ENCODE measurements at places on chromosomes 5 and 9.

DNA sequence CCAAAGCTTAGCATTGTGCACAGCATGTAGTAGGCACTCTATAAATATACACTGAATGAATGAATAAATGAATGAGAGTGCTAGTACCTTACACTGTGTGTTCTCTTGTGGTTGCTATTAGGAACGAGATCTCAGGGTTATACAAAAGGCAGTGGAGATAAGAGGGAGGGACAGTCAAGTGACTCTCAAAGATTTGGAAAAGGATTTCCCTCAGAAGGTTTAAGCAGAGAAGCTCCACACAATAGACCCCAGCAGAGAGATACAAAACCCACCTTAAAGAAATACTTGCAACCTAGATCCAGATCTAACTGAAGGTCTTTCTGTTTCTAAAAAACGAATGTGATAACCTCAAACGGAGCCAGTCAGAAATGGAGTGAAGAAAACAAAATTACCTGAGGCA, 11.8 kb upstream of the EFNA5 start:
- no peak for DNase-seq

GRCh38 chr9:121818016-121818661, 166.7 kb downstream of the DAB2IP start:
- DNase-seq: no peak

DNA sequence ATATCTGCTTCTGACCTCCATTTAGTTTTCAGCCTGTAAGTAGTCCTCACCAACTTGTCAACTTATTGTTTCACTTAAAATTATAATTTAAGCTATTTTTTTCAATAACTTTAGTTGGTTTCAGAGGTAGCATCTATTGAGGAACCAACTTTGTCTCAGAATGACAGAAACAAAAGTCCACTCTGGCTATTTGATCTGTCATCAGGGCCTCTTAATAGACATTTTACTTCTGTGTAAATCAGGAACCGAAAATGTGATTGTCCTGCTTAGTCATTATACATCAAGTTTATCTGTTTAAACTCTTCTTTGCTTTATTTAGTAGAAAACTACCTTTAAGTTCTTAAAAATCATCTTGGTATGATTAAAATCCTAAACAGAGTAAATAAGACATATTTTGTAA, 820.8 kb upstream of the EDIL3 start:
- DNase-seq: no peak

GRCh38 chr5:141495453-141495811, 6.6 kb downstream of the PCDHGC5 start:
- DNase-seq: no peak

GRCh38 chr5:150589862-150590601, 50.4 kb upstream of the SYNPO start:
- peak; percentile 70 for DNase-seq

DNA sequence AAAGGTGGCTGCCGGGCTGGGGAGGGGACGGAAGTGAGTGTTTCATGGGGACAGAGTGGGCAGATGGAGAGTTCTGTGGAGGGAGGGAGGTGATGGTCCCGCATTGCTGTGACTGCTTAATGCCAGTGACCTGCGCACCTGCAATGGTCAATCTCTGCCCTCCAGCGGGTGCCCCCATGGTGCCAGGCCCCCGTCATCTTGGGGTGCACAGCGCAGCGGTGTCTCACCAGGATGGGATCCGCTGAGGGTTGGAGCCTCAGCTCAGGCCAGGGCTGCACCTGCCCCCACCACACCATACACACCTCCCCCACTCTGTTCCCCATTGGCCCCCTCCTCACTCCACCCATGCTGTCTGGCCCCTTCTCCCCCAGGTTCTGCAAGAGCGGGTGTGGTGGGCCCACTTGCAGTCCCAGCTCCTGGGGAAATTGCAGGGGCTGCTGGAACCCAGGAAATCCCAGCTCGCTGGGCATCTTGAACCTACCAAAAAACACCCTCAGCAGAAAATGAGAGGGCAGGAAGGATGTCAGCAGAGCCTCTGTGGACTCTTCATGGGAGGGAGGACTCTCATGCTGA, 12.1 kb upstream of the CAMSAP1 start:
- DNase-seq: no peak

DNA sequence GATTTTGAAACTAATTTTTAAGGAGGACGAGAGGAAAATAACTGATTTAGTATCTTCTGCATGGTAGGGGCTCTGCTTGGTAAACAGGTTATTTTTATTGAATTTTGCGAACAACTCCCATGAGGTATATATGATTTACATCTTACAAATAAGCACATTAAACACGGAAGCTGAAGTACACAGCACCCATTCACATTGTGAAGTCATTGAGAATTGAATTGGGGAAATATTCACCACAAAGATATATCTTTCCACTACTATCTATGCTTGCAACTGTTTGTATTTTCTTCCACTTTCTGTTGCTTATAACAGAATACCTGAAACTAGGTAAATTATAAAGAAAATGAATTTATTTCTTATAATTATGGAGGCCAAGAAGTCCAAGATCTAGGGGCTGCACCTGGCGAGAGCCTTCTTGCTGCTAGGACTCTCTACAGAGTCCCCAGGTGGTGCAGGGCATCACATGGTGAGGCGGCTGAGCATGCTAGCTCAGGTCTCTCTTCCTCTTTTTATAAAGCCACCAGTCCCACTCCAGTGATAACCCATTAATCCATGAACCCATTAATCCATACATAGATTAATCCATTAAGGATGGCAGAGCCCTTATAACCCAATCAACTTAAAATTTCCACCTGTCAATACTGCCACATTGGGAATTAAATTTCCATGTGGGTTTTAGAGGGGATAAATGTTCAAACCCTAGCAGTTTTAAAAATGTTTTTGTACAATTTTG, 79.0 kb upstream of the ZNF608 start:
- no peak for DNase-seq

GRCh38 chr5:68053202-68053601, 162.4 kb upstream of the PIK3R1 start:
- peak; percentile 15 for DNase-seq

DNA sequence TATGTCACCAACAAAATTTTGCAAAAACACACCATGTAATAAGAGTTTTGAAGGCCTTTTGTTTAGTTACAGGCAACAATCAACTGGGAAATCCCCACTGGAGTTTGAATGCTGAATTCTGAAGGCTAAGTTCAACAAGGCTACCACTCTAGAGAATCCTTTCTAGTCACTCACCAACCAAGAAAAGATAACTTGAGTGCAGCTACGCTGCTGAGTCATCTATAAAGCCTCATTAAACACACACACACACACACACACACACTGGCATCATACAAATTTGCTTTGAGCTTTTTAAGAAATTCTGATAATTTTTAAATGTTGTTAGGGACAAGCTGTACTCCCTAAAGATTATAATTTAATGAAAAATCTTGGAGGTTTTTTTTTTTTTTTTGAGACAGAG, 219.6 kb downstream of the DENND1A start:
- peak; percentile 83 for DNase-seq

DNA sequence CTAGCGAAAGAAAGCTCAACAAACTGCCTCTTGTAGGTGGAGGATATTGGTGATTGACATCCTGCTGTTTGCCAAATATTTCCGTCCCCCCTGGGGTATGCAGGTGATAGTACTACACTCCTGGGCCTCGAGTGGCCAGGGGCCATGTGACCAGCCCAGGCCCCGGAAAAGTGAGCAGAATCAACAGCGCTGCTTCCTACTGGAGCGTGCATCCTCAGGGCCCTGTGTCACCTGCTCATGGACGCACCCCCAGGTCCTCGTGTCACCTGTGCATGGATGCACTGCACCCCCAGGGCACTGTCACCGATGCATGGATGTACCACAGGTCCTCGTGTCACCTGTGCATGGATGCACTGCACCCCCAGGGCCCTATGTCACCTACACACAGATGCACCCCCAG, 43.8 kb downstream of the ADAMTS16 start:
- DNase-seq: no peak

DNA sequence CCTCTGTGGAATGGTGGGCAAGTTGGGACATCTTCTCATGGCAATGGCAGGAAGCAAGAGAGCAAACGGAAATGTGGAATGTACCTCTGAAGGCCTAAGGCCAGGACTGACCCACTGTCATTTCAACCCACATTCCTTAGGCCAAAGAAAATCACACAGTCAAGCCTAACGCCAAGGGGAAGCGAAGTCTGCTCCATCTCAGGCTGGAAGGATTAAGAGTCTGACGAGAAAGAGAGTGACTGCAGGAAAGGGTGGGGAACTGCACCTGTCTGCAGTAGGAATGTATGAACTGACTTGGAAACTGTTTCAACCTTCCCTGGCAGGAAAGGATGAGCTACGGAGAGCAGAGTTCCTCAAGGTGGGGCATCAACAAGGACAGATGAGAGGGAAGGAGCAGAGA, 90.2 kb upstream of the TAS2R1 start:
- DNase-seq: no peak

DNA sequence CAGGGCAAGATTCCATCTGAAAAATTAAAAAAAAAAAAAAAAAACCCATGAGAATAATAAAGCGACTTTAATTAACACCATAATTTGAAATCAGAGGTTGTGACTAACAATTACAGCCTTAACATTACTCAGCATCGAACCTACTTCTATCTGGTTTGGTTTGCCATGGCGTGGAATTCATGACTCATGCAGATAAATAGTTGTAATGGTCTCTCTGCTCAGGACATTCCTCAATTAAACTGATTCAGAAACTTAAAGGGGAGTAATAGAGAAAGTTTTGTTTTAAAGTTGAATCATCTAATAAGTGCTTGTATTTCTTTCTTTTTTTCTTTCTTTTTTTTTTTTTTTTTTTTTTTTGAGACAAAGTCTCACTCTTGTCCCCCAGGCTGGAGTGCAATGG, 135.5 kb downstream of the SPATA31D1 start:
- DNase-seq: peak; percentile 89

- DNase-seq: no peak
These were observed 51.2 kb upstream of the FSTL4 start for GRCh38 chr5:133663397-133664054.

DNA sequence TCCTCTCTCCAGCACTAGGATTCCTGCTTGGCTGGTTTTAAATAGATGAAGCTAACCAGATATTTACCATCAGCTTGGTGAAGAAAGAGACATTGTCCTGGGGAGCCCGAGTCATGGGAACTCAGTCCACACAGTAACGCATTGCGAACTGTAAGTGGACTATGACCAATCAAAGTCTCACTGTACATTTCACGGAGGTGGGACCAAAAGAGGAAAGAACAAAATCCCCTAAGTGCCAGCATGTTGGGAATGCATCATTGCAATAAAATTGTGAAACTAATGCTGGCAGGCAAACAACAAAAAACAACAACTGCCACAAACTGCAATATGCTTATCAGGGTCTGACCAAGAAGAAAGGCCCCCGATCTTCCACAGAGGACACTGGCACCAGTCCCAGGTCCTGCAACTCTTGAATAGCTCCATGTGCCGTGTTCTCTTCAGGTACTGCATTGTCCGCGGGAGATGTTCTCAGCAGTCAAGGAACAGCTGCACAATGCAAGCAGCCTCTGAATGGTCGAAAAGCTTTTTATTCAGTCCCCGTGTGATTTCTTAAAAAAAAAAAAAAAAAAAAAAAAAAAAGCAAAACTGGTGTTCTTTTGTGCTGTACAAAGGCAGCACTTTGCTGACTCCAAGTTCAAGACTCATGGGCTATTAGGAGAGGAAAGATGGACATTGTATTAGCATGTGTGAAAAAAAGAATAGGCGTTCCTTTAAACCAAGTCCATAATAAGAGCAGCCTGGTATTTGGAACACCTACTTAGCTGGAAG, 38.1 kb downstream of the SEMA6A start:
- DNase-seq: no peak

DNA sequence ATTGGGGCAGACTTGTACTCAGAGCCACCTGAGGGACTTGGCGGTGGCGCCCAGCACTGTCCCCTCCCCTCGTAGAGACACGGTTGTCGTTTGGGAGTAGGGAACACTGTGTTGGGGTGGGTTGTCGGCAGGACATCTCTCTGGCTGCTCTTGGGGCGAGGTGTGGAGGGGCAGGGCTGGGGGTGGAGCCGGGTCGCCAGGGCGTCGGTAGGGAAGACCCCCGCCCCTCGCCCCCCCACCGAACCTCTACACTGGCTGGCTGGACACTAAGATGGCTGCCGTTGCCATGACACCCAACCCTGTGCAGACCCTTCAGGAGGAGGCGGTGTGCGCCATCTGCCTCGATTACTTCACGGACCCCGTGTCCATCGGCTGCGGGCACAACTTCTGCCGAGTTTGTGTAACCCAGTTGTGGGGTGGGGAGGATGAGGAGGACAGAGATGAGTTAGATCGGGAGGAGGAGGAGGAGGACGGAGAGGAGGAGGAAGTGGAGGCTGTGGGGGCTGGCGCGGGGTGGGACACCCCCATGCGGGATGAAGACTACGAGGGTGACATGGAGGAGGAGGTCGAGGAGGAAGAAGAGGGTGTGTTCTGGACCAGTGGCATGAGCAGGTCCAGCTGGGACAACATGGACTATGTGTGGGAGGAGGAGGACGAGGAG, 778 bp downstream of the TRIM41 start:
- DNase-seq: peak; percentile 40

DNA sequence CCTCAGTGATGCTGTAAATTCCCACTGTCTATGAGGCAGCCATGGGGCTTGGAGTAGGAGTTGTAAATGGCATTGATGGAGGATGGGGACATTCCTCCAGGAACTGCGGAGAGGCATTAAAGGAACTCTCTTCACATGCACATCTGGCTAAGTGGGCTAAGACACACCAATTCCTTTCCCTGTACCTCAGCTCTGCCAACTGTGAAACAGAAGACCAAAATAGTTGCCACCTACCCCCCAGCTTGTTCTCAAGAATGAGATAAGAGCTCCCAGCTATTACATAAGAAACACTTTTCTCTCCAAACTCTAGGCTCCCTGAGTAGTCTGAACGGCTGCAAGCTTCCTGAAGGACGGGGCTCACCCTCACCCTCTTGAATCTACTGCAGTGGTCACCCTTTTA, 144.6 kb upstream of the SLC30A5 start:
- DNase-seq: no peak

GRCh38 chr9:92299116-92299515, 5.6 kb upstream of the IARS1 start:
- no peak for DNase-seq

- no peak for DNase-seq
These were observed 105.1 kb downstream of the PSD2 start for GRCh38 chr5:139900546-139901250.

DNA sequence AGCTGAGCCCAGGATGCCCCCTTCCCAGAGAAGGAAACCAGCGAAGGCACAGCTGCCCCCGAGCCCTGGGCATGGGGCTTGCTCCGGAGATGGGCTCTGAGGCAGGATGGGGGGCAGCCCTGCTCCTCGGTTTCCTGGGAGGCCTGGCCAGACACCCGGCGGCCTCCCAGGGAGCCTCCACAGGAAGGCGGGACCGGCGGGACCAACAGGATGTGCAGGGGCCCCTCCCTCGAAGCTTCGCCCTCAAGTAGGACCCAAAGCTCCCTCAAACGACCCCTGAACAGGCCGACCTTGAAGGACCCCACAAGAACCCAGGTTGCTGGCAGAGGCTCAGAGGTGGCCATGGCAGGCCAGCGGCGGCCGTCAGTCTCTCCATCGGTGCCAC, 11.7 kb downstream of the EXD3 start:
- DNase-seq: no peak

- DNase-seq: no peak
These were observed 415.9 kb downstream of the ARHGEF28 start for GRCh38 chr5:74041913-74042312.

GRCh38 chr9:130609163-130609562, 29.8 kb downstream of the FUBP3 start:
- no peak for DNase-seq

GRCh38 chr5:97019435-97020117, 83.7 kb downstream of the LNPEP start:
- peak; percentile 41 for DNase-seq

- DNase-seq: peak; percentile 96
These were observed 151.8 kb upstream of the ADRA1B start for GRCh38 chr5:159764283-159765134.

Data from fibroblast of skin of scalp (primary cell).